Stimulated activated CD4-positive, alpha-beta T cell treated with anti-CD3 and anti-CD28 coated beads, Interleukin-4, amount 100 ng/mL, for 4 hours (primary cell): ENCODE measurements at places on chromosomes 7 and 10.
A peak's percentile ranks its signal among the peaks of the same experiment; 100 is the strongest.

GRCh38 chr10:90484518-90484917 lies 373.3 kb downstream of the HTR7 start:
- DNase-seq, result no peak

GRCh38 chr10:119595676-119596515 lies 868 bp downstream of the TIAL1 start:
- DNase-seq, result peak; percentile 66

DNA sequence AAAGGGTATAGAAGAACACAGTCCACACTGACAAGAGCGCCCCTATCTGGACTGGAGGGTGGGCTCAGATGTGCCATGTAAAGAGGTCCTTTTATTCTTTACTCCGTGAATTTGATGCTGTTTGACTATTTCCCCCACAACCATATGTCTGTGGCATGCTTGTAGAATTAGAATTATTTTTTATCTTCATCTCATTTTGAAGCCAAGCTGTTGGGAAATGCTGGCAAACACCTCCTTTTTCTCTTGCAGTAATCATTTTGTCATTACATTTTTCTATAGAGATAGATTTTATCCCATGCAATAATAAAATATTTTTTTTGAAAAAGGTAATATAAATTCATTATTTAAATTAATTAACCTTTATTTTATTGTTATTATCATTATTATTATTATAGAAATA lies 926.6 kb upstream of the AUTS2 start:
- DNase-seq, result no peak

- no peak for DNase-seq
Measured at GRCh38 chr7:155208681-155209477, 88.8 kb upstream of the INSIG1 start.

DNA sequence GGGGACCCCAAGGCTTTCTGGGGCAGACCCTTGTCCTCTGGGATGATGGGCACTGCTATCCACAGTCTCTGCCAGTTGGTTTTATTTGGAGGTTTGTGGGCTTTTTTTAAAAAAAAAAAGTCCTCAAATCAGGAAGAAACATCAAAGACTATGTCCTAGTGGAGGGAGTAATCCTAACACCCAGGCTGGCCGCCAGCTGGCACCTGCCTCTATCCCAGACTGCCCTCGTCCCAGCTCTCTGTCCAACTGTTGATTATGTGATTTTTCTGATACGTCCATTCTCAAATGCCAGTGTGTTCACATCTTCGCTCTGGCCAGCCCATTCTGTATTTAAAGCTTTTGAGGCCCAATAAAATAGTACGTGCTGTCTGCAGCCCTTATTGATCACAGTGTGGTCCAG lies 61.0 kb upstream of the LRRC4 start:
- DNase-seq, result no peak

GRCh38 chr7:143422033-143422432 lies 13.4 kb upstream of the EPHA1 start:
- no peak for DNase-seq

GRCh38 chr10:124296121-124296812 lies 122.5 kb downstream of the OAT start:
- DNase-seq, result no peak

DNA sequence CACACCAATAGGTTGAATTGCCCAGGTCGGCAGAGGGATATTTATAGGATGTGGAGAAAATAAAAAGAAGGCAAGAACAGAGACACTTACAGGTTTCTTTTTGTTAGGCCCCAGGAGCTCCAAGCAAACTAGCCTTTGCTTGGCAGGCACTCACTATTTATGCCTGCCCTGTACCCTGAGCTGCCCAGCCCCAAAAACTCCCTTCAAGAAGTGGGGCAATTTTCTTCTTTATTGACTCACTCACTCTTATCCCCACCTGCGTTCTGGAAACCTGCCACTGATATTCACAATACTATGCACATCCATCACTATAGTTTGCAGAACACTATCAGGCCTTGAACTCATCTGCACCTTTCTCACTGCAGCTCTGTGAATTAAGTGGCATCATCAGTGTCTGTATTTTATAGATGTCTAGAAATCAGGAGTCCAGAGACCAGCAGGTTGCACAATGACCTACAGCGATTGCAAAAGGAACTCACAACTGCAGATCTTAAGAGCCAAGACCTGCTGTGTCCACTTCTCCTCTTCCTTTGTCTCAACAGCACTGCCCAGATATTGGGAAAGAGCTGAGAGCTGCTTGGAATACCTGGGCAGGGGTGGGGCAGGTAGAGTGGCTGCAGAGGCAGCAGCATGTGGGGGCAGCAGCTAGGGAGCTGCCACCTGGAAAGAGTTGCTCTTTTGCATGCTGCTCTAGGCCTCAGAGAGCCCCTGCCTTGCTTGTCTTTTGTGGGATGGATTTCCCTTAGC lies at the start of gene SFTPD:
Gene SFTPD, minus strand, starts transcription at position 130 of the 747 bp plus-strand sequence. CDS start 2,446 bp downstream, outside the sequence.
- no peak for DNase-seq

GRCh38 chr7:26151096-26151495 lies 902 bp upstream of the NFE2L3 start:
- DNase-seq, result no peak

- no peak for DNase-seq
Measured at GRCh38 chr10:128078136-128078969, 47.9 kb downstream of the MKI67 start.
